ENCODE measurements at places on chromosomes 11 and 22.

- DNase-seq = no peak
These were observed 54.6 kb downstream of the CHRDL2 start for GRCh38 chr11:74676596-74676995.

GRCh38 chr11:13949876-13950275 lies 12.6 kb upstream of the SPON1 start:
- no peak for DNase-seq

GRCh38 chr11:61618978-61619377 lies 38.1 kb upstream of the SYT7 start:
- no peak for DNase-seq

- no peak for DNase-seq
These were observed 25.0 kb upstream of the SLC5A1 start for GRCh38 chr22:32018056-32018455.

GRCh38 chr11:47509077-47509536 lies 43.8 kb downstream of the CELF1 start:
- no peak for DNase-seq

GRCh38 chr11:12997168-12997567 lies 11.9 kb upstream of the RASSF10 start:
- DNase-seq = no peak

- no peak for DNase-seq
These were observed 4.5 kb downstream of the FXYD2 start for GRCh38 chr11:117820071-117820470.

DNA sequence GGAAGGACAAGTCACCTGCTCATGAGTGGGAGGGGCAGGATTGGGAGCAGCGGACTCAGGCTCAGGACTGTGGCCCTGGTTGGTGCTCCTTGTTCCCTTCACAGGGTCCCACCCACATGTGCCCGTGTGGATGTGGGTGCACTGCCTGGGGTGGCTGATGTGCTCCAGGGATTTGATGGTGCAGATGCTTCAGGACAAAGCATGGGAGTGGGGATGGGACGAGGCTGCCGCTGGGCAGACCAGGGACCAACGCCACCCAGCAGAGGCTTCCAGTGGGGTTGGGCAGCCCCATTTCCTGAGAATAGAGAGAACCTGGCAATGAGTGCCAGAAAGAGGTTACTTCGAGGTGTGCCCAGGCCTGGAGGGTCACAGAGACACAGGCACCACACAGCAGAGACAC lies 65.5 kb upstream of the IGLL5 start:
- no peak for DNase-seq

GRCh38 chr22:36700711-36701670 lies 2.6 kb downstream of the CACNG2 start:
- no peak for DNase-seq

- DNase-seq = no peak
These were observed 78.9 kb downstream of the FLI1 start for GRCh38 chr11:128772814-128773213.

GRCh38 chr22:50703726-50704509 lies 31.3 kb downstream of the SHANK3 start:
- no peak for DNase-seq

GRCh38 chr11:1389932-1390568 lies at the start of gene BRSK2:
Gene BRSK2, plus strand, starts transcription at chr11:1389934. Its CDS starts 351 bp downstream, at chr11:1390285.
- no peak for DNase-seq

GRCh38 chr11:127454856-127455255 lies 454.3 kb upstream of the KIRREL3 start:
- no peak for DNase-seq

DNA sequence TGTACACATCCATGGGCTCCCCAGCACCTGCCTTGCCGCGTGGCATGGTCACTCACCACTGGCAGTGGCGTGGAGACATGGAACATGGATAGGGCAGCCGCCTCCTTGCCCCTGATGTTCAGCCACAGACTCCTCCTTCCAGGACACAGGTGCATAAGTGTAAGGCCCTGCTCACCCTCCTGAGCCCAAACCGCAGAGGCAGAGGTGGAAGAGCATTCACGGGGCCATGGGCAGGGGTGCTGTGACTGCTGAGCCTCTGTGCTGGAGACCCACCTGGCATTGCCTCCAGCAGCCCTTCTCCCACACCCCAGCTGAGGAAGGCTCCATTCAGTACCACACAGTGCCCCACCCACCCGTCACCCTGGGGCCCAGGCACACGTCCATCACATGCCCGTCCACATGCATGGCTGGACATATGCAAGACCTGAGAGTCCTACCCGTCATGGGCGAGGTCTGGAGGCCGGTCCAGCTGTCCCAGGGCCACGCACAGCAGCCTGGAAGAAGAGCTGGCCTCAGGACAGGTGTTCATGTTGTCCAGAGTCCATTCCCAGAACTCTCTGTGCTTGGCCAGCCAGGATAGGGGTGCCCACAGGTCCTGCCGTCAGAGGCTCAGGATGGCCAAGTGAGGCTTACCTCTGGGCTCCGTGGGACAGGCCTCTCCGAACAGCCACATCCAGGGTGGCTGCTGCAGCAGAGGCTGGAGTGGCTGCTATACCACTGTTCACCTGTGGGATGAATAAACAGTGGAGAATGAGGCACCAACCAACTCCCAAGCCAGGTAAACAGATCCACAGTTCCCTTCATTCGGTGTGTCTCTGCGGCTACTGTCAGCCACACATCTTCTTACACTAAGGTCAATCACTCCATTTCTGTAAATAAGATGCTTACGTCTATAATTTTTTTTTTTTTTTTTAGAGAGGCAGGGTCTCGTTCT lies 1.7 kb upstream of the TUBGCP6 start:
- no peak for DNase-seq

DNA sequence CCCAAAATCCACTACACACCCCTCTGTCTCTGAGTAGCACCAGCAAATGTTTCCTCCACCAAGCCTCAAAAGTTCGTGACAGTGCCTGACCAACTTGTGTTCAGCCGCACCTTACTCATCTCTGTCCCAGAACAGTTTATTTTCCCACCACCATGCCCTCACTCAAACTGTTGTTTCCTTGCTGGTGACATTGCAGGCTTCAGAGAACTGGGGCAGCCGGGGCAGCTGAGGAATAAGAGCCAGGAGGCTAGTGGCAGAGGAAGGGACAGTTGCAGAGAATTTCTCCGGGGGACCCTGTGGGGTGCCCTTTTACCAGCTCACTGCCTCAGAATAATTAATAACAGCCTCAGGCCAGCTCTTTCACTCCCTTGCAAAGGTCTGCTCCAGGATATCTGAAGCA lies 709 bp upstream of the KCNE3 start:
- no peak for DNase-seq

DNA sequence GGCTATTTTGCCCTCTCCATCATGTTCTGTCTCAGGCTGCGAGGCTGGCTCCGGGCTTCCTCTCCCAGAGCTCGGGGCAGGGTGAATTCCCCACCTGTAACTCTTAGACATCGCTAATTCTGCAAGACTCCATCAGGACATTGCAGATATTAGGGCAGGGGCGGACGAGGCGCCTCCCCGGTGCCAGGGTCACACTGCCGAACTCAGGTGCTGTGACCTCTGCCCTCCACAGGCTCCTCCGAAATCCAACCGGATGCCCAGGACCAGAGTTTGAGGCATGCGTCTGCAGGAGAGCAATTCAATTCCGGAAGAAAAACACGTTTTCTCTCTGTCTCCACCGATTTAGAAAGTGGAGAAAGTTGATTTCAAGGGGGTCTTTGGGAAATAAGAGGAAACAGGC lies 542.7 kb downstream of the BRD1 start:
- DNase-seq = no peak

- DNase-seq = no peak
These were observed 621 bp downstream of the HMOX1 start for GRCh38 chr22:35381424-35382009.

DNA sequence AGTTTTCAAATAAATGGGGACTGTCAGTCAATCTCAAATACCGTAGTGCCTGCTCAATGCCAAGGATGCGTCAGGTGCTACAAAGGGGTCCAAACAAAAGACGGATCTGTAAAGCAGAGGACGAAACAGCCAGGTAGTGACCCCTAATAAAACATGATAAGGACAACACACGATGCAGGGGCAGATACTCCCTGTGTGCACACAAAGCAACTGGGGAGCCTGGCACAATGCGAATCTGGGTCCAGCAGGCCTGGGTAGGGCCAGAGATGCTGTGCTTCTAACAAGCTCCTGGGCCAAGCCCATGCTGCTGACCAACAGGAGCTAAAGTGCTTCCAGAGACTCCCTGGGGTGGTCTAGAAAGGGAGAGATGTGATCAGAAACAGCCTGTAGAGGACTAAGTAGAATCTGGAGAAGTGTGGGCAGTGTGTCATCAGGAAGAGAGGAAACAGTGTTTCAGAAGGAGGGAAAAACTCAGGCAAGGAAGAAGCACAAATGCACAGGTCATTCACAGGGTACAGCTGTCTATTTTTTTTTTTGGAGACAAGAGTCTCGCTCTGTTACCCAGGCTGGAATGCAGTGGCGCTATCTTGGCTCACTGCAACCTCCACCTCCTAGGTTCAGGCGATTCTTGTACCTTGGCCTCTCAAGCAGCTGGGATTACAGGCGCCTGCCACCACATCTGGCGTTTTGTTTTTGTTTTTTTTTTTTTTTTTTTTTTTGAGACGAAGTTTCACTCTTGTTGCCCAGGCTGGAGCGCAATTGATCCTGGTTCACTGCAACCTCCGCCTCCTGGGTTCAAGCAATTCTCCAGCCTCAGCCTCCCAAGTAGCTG lies 74.5 kb downstream of the MICAL3 start:
- no peak for DNase-seq

DNA sequence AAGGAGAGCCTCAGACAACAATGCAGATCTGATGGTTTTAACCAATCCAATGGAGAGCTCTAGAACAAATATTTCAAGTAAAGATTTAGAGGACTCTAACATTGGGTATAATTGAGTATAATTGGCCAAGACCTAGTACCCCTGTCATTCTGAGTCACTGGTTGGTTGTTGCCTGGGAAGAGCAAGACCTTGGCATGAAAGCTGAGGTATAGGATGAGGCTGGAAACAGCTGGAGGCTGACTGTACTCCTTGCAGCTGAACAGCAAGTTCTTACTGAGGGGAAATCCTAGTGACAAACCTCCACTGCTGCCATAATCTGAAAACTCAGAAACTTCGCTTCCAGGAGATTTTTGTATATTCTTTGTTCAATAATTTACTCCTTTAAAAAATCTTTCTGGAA lies 54.3 kb upstream of the MUC15 start:
- no peak for DNase-seq

- no peak for DNase-seq
These were observed 79.0 kb upstream of the HSD17B12 start for GRCh38 chr11:43601511-43601910.

DNA sequence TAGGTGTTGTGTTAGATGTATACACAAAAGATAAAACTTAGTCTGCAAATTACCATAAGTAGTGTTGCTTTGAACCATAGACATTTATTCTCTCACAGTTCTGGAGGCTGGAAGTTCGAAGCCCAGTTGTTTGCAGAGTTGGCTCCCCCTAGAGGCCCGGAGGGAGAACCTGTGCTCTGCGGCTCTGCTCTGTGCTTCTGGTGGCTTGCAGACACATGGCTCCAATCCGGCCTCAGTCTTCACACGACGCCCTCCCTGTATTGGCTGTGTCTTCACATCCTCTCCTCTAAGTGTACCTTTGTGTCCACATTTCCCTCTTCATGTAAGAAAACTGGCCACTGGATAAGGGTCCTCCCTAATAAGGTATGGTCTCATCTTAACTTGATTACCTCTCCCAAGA lies 128.4 kb downstream of the OPCML start:
- DNase-seq = no peak

- DNase-seq = no peak
These were observed 10.6 kb upstream of the C11orf58 start for GRCh38 chr11:16727806-16728205.

DNA sequence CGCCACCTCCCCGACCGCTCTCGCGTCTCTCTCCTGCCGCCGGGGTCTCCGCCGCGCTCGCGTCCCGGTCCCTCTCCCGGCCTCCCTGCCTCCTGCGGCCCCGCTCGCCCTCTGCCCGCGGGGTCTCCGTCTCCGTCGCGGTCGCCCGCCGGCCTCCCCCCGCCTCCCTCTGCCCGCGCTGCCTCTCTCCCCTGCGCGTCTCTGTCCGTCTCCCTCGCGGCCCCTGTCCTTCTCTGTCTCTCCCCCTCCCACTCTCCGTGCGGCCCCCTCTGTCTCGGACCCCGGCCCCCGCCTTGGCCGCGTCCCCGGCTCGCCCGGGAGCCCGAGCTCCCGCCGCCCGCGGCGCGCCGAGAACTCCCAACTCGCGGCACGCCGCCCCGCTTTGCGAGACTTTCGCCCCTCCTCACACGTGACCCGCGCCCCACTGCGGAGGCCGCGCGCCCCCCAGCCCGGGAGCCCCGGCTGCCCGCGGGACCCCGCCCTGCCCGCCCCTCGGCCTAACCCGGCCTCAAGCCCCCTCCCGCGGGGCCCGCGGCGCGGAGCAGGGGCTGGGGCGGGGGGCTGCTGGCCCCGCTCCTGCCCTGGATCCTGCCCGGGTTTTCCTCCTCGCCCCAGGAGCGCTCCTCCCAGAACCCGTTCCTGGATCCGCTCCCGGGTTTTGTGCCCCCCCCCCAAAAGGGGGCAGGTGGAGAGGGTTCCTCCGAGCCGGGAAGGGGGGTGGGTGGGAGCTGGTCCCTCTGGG lies 702 bp upstream of the KCNJ4 start:
- DNase-seq = no peak

GRCh38 chr11:123532131-123532530 lies 102.1 kb downstream of the GRAMD1B start:
- DNase-seq = no peak

DNA sequence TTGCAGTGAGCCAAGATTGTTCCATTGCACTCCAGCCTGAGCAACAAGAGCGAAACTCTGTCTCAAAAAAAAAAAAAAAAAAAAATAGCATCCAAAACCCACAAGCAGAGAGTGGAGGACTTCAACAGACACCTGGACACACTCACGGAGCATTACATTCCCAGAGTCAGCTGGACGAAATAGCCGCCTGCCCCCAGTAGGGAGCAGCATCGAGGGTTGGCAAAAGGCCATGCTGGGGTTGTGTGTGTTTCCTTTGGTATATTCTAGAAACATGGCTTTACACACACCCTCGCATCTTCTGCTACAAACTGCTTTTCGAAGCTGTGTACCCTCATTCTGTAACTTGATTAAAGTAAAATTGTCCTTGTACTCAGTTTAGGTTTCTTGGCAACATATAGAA lies 5.3 kb downstream of the ADA2 start:
- DNase-seq = no peak

- no peak for DNase-seq
These were observed 14.1 kb downstream of the MIAT start for GRCh38 chr22:26671317-26672059.

DNA sequence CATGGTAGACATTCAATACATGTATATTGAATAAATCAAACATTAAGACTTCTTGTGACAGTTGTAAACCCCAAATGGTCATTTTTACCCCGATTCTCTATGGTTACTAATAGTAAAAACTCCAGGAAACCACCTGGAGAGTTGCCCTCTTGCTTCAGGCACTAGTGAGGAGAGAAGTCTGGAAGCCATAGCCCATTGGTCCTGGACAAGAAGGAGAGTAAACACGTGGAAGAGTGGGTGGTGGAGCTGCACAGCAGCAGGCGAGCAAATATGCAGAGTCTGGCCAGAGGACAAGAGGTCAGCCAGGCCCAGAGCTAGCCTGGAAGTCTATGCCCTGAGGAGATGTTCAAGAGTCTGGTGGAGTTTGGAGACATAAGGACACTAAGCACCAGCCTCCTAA lies 17.7 kb downstream of the DCHS1 start:
- peak; percentile 76 for DNase-seq
